ENCODE measurements at places on chromosomes 5 and 9. TPM values are rescaled to one million over a fixed set of nuclear protein-coding genes. Genes with fewer than 3 reads are reported as not detected.

The PAEP gene
- total RNA-seq = not detected

The LTC4S gene
- total RNA-seq = 8.1 TPM

The HEMGN gene
- total RNA-seq = 1.6 TPM

The HSD17B3 gene
- total RNA-seq = 1.8 TPM

The PCDHGB6 gene
- total RNA-seq = 0.26 TPM

The FSD1L gene
- 1.6 TPM for total RNA-seq

The CNTNAP3 gene
- total RNA-seq = not detected

- no peaks in the 10 kb centered on the region for H3K36me3 ChIP-seq
- H3K4me3 ChIP-seq = no peak overlapping the region
- no peak overlapping the region for H3K27ac ChIP-seq
- DNase-seq = no peak
These were observed 26.9 kb upstream of the PLIN2 start for GRCh38 chr9:19154135-19154612.

- no peak overlapping the region for H3K4me3 ChIP-seq
- H3K27me3 ChIP-seq = no peaks in the 10 kb centered on the region
- DNase-seq = no peak
- H3K27ac ChIP-seq = no peak overlapping the region
These were observed 1.4 kb downstream of the SLC36A2 start for GRCh38 chr5:151345808-151346478.

DNA sequence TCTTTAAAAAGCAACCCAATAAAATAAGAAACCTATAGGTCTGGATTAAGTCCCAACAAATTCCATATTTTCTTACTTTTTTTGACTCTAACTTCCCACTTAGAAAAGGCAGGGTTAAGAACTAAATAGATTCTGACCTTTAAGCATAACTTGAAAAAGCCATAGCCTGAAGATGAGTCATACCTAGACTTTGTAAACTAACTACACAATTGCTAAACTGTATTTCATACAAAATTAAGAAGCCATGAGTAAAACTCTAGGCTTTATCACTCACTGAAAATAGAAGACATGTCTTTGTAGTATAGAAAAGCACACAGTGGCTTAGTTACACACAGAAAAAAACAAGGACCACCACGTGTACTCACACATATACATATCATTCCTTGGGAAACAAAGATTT lies 51.5 kb downstream of the MLLT3 start:
- peaks cover 42% of the 10 kb centered on the region for H3K4me1 ChIP-seq
- DNase-seq = no peak
- H3K27me3 ChIP-seq = no peaks in the 10 kb centered on the region
- H3K27ac ChIP-seq = no peak overlapping the region
- no peak overlapping the region for H3K4me3 ChIP-seq

DNA sequence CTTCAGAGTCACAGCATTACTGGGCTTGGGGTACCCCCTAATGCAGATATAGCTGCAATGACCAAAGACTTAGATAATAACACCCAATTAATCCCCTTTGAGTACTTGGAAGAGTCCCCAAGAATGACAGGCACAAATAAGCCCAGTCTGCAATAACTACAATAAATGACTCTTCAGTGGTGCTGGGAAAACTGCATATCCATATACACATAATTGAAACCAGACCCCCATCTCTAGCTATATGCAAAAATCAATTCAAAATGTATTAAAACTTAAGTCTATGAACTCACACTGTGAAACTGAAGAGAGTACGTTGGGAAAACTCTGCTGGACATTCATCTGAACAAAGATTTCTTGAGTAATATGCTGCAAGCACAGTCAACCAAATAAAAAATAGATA lies 422.5 kb downstream of the CDH18 start:
- H3K4me1 ChIP-seq = no peaks in the 10 kb centered on the region
- no peaks in the 10 kb centered on the region for H3K36me3 ChIP-seq
- H3K4me3 ChIP-seq = no peak overlapping the region

- no peaks in the 10 kb centered on the region for H3K27me3 ChIP-seq
- no peak for DNase-seq
- no peaks in the 10 kb centered on the region for H3K36me3 ChIP-seq
These were observed 512.9 kb upstream of the PTGER4 start for GRCh38 chr5:40166802-40167201.

DNA sequence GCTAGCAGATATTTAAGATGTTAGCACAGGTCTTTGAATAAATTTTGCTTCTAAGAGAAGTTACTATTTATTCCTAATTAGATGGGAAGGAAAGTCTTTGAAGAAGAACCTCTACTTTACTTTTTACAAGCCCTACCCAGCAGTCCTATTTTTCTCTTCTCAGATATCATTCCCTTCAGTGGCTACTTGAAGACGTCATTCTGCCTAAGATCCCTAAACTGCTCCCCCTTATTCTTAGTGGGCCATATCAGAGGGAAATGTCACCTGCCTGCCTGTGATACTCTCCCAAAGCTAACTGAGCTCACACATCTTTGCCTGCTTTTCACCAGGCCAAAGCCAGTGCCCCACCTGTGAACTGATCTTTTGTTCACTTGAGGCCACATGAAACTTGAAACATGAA lies 16.5 kb upstream of the TMED9 start:
- no peak for DNase-seq
- no peaks in the 10 kb centered on the region for H3K36me3 ChIP-seq
- no peak overlapping the region for H3K4me3 ChIP-seq
- no peaks in the 10 kb centered on the region for H3K4me1 ChIP-seq
- H3K27ac ChIP-seq = no peak overlapping the region

DNA sequence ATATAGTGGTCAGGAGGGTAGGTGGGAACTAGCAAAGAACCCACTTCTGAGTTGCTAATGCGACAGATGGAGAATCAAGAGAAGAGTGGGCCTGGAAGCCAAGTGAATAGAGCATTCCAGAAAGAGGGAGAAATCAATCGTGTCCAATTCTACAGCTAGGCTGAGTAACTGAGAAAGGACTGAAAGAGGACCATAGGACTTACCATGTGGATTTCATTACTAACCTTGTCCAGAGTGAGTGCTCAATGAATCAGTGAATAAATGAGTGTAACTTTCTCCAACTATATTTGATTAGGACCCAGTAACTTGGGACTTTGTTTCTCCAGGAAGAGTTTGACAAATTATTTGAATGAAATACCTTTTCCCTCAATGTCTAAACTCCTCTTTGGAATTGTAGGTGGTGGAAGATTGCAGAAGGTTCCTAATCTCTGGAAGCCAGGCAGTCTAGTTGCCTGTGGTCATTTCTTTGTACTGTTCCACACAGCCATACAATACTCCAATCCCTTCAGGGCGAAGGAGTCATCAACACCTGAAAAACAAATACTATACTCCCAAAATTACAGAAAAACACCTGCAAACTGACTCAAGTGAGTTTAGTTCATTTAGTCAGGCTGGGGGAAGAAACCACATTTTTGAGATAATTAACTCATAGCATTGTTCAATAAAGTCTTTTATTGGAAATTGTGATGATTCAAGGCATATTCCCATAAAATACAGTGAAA lies 2.6 kb upstream of the F2RL1 start:
- no peak overlapping the region for H3K27ac ChIP-seq
- DNase-seq = no peak
- H3K4me3 ChIP-seq = no peak overlapping the region

DNA sequence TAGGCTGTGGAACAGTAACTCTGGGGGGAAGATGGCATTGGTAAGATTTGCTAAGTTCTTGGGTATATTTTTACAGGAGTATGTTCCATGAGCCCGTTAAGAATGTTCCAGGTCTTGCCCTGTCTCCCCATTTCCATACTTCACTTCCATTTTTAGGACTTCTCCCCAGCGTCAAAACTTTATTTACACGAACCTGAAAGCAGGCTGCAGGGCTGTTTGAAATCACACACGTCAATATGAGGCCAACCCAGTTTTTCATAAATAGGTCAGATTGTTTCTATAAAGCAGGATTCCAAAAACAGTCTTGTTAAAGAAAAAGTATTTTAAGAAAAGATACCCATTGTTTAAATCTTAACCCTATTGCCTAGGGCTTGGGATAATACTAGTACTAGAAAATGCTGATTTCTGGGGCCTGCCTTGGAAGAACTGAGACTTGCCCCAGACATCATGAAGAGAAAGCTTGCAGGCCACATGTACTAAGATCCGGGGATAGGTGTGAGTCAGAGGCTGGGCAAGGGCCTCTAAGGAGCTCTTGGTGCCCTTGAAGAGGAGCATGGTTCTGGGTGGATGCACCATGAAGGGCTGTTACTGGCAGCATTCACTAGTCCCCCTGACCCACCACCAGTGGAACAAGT lies 24.2 kb downstream of the TRIO start:
- no peak for DNase-seq
- H3K4me1 ChIP-seq = no peaks in the 10 kb centered on the region
- no peak overlapping the region for H3K27ac ChIP-seq
- H3K36me3 ChIP-seq = no peaks in the 10 kb centered on the region
- H3K4me3 ChIP-seq = no peak overlapping the region
- no peaks in the 10 kb centered on the region for H3K27me3 ChIP-seq

GRCh38 chr9:9478741-9479140 lies 1134.1 kb downstream of the PTPRD start:
- no peak overlapping the region for H3K4me3 ChIP-seq
- H3K4me1 ChIP-seq = no peaks in the 10 kb centered on the region
- H3K36me3 ChIP-seq = no peaks in the 10 kb centered on the region
- DNase-seq = no peak

DNA sequence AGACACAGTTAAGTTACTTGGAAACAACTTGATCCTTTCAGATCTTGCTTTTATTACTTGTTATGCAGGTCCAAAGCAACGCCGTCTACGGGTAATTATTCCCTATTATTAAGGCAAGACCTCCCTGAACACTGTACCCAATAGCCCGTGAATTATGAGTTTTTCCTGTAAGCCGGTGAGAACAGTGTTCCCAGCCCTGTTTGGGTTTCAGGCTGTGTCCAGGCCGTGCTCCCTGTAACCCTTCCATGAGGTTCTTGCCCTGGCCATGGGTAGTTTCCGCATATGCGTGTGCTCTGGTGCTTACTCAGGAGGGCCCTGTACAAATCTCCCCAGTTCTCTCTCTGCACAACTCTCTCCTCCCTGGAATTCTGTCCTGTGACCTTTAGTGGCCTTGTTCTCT lies 65.6 kb upstream of the CNOT6 start:
- H3K27ac ChIP-seq = no peak overlapping the region
- H3K4me1 ChIP-seq = no peaks in the 10 kb centered on the region
- DNase-seq = no peak
- H3K27me3 ChIP-seq = no peaks in the 10 kb centered on the region
- H3K36me3 ChIP-seq = no peaks in the 10 kb centered on the region

DNA sequence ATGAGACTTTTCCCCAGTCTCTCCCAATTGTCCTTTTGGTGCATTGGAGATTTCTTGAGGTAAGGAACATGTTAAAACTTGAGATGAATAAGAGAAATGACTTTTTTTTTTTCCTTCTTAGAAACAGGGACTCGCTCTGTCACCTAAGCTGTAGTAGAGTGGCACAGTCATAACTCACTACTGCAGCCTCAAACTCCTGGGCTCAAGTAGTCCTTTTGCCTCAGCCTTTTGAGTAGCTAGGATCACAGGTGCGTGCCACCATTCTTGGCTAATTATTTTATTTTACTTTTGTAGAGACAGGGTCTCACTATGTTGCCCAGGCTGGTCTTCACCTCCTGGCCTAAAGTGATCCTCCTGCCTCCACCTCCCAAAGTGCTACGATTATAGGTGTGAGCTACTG lies 25.9 kb downstream of the CDC42SE2 start:
- peak; percentile 52 for DNase-seq
- no peak overlapping the region for H3K4me3 ChIP-seq
- H3K27me3 ChIP-seq = no peaks in the 10 kb centered on the region
- H3K36me3 ChIP-seq = peaks cover 5% of the 10 kb centered on the region
- H3K27ac ChIP-seq = peak overlapping the region; percentile 56

- H3K4me3 ChIP-seq = no peak overlapping the region
- H3K27ac ChIP-seq = no peak overlapping the region
- DNase-seq = no peak
- no peaks in the 10 kb centered on the region for H3K4me1 ChIP-seq
- no peaks in the 10 kb centered on the region for H3K27me3 ChIP-seq
- H3K36me3 ChIP-seq = no peaks in the 10 kb centered on the region
These were observed 156.3 kb downstream of the ELAVL2 start for GRCh38 chr9:23669776-23670175.

DNA sequence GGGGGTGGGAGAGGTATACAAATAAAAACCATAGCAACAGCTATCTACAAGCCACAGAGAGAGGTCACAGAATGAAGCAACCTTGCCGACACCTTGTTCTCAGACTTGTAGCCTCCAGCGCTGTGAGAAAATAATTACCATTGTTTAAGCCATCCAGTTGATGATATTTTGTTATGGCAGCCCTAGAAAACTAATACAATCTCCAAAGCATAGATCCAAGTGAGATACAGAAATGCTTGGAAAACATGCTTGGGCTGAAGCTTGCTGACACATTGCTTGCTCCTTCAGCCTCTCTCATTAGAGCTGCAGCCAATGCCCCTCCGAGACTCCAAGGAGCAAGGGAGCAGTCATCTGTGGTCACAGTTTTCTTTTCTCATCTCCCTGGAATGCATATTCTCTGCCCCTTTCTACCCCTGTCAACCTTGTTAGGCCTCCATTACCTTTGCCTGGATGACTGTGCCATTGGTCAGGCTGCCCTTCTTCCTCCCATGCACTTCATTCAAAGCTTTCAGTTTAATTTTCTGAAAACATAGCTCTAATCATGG lies 401.4 kb upstream of the KLF4 start:
- H3K27ac ChIP-seq = no peak overlapping the region
- DNase-seq = no peak
- H3K4me3 ChIP-seq = no peak overlapping the region
- no peaks in the 10 kb centered on the region for H3K4me1 ChIP-seq

DNA sequence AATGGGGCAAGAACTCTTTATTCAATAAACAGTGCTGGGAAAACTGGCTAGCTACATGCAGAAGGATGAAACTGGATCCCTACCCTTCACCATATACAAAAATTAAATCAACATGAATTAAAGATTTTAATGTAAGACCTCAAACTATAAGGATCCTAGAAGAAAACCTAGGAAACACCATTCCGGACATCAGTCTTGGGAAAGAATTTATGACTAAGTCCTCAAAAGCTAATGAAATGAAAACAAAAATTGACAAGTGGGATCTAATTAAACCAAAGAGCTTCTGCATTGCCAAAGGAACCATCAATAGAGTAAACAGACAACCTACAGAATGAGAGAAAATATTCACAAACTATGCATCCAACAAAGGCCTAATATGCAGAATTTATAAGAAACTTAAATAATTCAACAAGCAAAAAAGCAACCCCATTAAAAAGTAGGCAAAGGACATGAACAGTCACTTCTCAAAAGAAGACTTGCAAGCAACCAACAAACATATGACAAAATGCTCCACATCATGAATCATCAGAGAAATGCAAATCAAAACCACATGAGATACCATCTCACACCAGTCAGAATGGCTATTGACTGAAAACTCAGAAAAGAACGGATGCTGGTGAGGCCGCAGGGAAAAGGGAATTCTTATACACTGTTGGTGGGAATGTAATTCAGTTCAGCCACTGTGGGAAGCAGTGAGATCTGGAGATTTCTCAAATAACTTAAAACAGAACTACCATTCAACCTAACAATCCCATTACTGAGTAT lies 104.3 kb upstream of the MAP3K1 start:
- no peaks in the 10 kb centered on the region for H3K36me3 ChIP-seq
- H3K4me3 ChIP-seq = no peak overlapping the region
- peaks cover 16% of the 10 kb centered on the region for H3K4me1 ChIP-seq
- no peak for DNase-seq
